BE2C (cell line): ENCODE measurements at places on chromosomes 2 and 18.

- DNase-seq, result no peak
These were observed 149.7 kb upstream of the KLHL29 start for GRCh38 chr2:23235292-23235691.

DNA sequence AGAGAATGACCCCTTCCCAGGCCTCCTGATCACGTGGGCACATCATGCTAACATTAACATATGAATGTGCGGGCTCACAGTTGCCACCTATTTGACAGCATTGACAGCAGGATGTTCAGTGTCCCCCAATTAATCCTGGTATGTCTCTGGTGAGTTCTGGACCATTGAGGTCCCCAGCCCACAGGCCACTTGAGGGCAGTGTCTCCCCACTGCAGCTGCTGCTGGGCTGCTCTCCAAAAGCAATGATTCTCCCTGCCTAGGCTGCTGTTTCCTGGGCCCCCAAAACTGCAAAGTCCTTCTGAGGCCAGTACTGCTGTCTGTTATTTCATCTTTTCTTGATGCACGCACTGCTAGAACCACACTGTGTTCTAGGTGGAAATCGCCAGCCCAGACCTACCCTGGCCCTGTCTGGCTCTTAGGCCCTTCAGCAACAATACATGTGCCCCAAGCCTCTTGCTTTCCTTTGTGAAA is 52.7 kb upstream of the MAPK4 start:
- peak; percentile 10 for DNase-seq

- DNase-seq, result no peak
These were observed 46.7 kb upstream of the ATP5MC3 start for GRCh38 chr2:175228179-175228578.

- DNase-seq, result peak; percentile 35
These were observed 118.9 kb upstream of the ARL5A start for GRCh38 chr2:151946899-151947812.

- DNase-seq, result no peak
These were observed 23.0 kb upstream of the ADAM17 start for GRCh38 chr2:9578467-9579235.

GRCh38 chr2:39632876-39633275 is 32.8 kb upstream of the TMEM178A start:
- no peak for DNase-seq

DNA sequence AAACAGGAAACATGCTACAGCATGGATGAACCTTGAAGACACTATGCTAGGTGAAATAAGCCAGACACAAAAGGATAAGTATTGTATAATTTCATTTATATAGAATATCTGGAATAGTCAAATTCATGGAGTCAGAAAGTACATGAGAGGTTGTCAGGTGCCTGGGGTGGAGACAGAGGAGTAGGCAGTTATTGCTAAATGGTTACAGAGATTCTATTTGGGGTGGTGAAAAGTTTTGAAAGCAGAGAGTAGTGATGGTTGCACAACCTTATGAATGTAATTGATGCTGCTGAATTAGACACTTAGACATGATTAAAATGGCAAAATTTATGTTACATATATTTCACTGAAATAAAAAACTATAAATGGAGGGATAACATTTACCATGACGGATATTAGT is 197.4 kb downstream of the VAPA start:
- DNase-seq, result no peak

DNA sequence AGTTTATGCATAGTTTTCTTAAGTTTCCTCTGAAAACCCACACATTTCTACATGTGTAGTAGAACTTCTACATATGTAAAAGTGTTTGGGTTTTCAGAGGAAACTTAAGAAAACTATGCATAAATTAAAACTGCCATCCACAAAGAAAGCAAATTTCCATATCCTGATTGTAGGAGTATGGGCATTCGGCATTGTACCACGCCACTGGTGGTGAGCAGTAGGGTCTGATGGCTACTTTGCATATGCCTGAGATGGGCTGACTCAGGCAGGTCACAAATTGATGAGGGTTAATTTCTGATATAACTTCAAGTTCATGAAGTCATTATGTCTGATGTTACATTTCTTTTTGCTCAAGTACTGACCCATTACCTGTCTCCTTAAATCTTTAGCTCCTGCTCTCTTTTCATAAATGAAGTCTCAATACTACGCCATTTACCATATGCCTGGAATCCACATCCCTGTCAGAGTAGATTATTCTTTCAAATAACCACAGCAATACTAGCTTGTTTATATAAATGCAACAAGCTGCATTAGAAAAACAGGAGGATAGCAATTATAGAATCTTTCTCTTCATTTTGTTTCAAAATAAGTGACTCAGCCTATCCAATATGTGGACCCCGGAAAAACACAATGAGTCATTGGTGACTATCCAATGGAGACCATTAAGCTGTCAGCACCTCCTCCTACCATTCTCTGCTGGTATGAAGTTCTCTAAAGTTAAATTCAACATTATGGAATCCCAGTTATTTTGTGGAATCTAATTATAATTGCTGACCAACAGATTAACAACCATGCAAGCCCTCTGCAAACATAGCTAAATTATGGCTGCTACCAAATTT is 355.2 kb upstream of the UBE2E3 start:
- no peak for DNase-seq

DNA sequence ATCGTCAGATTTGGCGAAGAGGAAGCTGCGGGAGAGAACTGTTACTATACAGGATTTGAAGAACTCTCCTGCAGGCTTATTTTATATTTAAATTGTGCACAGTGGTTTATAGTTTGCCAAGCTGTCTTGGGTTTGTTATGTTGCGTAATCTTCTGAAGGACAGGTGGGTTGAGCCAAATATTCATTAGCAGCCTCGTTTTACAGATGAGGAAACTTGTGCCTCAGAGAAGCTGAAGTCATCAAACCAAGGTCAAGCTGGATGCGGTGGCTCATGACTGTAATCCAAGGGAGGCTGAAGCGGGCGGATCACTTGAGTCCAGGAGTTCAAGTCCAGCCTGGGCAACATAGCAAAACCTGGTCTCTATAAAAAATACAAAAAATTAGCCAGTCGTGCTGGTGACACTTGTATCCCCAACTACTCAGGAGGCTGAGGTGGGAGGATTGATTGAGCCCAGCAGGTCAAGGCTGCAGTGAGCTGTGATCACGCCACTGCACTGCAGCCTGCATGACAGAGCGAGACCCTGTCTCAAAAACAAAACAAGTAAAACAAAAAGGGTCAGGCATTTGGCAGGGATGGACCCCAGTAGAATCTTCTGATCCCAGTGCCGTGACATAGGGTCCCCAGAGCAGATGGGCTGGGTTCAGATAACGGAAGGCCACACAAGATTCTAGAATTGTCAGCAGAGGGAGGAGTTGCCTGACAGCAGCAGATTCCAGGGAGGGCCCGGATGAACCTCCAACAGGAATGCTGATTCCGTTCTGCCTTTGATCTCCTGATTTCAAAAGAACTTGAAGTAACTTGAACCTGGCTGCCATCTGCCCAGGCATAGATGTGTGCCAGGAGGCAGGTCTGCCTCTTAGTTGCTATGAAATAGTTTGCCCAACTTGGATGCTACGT is 50.6 kb downstream of the SH3BP4 start:
- no peak for DNase-seq

GRCh38 chr2:67400560-67401485 is 3.7 kb downstream of the ETAA1 start:
- DNase-seq, result no peak

GRCh38 chr2:236977063-236977851 is 108.4 kb upstream of the COPS8 start:
- no peak for DNase-seq

- DNase-seq, result peak; percentile 70
These were observed 71.9 kb upstream of the KLHL29 start for GRCh38 chr2:23312996-23313606.

GRCh38 chr2:78264130-78264529 is 742.0 kb upstream of the LRRTM4 start:
- DNase-seq, result no peak

DNA sequence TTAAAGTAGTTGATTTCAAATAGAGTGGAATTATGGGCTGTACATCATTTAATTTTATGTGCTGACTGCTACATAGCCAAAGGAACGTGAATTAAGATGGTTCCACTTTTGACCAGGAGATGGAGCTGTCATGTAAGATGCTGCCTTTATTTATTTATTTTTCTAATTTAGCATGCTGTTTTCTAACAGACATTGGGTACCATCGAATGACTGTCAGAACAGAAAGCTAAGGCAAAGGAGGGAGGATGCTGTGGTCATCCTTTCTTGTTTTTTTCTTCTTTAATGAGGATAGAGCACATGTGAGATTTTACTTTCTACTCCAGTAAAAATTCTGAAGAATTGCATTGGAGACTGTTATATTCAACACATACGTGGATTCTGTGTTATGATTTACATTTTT is at the start of gene SCN2A:
Gene SCN2A (plus strand): TSS at position 185 of the 400 bp plus-strand sequence. CDS start 56,410 bp downstream, outside the sequence.
- peak; percentile 15 for DNase-seq

DNA sequence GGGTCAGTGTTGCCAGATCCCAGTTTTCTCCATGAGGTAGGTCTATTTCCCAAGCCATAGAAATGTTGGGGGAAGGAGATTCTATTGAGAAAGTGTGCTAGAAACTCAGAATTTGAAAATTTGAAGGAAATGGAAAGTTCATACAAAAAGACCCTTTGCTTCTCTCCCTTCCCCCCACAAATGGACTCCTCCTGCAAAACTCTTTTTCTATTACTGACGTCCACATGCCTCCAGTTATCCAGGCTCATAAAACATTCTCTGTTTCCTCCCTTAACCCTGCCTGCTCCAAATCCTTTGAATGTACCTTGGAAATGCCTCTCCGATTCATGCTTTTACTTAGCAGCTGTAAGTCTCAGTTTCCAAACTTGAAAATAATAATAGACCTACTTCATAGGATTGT is 237.5 kb upstream of the TNP1 start:
- DNase-seq, result no peak

GRCh38 chr2:9170458-9171130 is 36.0 kb upstream of the ASAP2 start:
- no peak for DNase-seq

DNA sequence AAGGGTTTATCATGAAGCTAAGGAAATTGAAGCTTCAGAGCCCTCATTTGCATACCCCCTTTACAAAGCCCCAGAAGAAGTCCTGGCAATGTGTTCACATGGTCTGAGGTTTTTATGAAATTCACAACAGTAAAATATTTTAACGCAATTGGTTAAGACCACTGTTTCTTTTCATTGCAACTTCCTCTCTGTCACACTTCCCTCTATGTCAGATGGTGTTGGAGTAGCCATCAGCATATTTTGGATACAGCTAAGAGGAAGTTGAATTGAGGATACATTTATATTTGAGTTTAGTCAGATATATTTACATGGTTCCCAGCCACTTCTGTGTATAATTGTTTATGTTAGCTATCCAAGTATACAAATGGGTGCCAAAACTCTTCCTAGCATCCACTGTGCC is 170.0 kb downstream of the TXNL1 start:
- DNase-seq, result no peak

DNA sequence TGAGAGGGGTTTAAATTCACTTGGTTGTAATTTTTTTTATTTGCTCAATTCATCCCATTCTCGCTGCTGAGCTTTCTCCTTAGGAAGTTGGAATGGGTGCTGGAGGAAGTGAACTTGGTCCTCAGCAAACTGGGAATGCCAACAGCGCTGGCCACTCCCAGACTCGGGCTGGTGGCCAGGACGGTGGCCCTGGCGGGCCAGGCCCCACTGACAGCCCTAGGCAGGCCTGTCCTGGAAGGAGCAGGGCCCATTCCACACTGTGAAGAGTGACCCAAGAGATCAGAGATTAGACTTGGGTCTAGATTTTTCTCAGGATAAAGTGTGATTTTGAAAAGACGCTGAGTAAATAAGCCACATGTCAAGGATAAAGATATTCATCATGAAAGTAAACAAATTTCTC is 132.7 kb downstream of the HDAC4 start:
- DNase-seq, result no peak
